Epithelial cell of esophagus (primary cell): ENCODE measurements at places on chromosomes 7 and 10.

- no peak for DNase-seq
Measured at GRCh38 chr10:71694039-71694501, 25.5 kb downstream of the C10orf105 start.

DNA sequence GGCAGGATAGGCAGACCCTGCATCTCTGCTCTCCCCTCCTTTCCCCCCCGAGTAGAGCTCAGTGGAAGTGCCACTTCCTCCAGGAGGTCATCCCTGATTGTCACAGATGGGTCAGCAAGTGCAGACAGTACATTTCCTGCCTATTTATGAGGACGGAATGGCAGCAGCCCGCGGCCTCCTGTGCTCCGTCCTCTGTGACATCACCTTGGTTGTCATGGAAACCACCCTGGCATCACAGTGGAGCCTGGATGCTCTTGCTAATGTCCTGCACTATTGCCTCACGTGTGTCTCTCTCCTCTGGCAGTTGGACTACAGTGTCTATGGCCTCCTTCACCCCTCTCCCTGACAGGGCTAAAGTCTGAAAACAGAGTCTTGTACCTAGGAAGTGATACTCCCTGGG lies 148.6 kb downstream of the SH3PXD2A start:
- DNase-seq: no peak

GRCh38 chr10:107553470-107553869 lies 389.0 kb upstream of the SORCS1 start:
- DNase-seq: no peak

DNA sequence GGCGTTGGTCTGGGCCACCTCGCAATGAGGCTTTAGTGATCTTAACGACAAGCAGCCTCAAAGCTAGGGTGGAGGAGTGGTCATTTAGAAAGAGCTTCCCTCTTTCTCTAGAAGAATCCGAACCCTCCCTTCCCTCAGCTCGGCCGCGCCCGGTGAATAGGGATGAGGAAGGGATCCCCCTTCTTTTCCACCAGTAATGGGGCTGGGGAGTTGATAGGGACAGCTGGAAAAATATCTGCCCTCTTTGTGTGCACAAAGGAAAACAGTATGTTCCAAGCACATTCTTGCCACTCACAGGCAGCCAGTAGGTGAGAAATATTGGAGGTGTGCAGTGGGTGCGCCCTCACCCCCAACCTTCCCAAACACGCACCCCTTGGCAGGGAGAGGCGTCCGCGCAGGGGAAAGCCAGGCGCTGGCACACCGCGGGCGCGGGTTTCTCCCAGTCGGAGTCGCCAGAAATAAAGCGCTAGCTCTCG lies 6.5 kb downstream of the DLX5 start:
- DNase-seq: no peak

DNA sequence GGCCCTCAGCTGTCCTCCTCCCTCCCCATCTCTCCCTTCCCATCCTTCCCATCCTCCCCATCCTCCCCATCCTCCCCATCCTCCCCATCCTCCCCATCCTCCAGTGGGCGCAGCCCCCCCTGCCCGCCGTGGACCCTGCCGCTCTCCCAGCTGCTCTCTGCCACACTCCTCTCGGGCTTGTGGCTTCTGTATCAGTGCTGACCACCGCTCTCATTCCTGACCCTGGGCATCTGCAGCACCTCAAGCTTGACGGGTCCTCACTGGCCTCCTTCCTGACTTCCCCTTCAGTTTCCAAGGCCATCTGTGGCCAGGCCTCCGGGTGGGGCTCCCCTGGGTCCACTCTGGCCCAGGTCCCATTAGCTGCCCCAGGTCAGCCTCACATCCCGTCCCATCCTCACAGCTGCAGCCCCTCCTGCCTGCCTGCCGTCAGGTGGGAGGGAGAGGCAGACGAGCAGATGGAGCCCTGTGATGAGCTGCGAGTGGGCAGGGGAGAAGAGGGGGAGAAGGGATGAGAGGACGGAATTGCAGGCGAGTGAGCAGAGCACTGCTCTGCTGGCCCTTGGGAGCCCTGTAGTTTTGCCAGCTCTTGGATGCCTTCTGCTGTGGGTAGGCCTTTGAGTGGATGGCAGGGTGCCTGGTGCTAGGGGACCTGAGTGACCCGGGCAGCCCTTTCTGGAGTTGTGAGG lies 35.7 kb downstream of the LHPP start:
- DNase-seq: no peak

DNA sequence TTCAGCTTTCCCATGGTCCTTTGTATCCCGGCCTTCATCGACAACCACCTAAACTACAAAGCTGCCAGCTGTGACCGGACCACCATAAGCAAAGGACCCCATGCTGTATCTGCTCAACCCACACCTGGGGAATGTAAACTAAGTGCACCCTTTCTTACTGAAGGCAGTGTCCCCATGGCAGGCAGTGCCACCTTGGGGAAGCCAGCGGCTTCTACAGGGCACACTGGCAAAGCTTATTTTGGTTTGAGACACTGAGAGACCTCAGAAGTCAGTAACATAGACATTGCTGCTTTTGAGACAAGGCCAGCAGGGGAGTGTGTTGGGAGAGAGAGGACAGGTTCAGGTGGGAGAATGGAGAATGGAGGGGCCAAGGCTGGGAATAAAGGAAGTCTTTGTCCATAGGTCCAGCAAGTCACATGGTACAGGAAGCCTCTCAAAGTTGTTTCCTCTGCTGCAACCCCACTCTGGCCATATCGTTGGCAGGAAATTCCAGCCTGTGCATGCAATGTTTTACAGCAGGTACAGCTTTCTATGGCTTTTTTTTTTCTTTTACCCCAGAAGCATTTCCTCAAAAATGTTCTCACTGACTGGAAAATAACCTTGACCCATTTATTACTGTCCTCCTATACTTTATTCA lies 85.9 kb upstream of the NPVF start:
- DNase-seq: no peak

DNA sequence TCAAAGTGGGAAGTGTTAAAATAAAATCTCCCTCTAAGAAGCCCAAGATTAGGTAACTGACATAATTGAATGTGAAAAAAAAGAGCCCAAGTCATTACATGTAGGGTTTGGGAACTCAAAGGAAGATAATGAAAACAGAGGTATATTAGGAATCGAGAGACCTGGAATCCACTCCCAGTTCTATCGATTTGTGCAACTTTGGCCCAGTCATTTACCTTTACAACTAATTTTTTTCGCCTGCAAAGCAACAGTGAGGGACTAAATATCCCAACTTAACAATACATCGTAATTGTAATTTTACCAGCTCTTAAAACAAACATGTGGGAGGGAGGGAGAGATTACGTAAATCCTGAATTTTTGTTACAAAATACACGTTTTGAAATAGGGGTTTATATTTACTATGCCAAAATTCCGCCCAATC lies 1.4 kb downstream of the MINDY3 start:
- no peak for DNase-seq

DNA sequence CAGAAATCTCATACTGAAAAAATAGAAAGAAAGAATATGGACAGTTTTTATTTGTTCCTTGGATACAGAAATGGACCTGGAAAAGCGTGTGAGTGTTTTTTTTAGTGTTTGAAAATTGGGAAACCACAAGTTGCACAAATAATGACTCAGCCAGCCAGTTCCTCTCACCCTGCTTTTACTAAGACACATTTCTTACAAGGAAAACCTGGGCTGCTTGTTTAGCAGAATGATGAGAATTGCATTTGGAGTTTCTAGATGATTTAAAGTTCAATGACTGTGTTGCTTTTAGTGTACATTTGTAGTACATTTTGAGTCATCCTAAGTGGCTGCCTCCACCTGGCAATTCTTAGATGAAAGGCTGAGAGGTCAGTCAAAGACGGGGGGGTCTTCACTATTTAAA lies 218.7 kb downstream of the ABCA13 start:
- peak; percentile 93 for DNase-seq

DNA sequence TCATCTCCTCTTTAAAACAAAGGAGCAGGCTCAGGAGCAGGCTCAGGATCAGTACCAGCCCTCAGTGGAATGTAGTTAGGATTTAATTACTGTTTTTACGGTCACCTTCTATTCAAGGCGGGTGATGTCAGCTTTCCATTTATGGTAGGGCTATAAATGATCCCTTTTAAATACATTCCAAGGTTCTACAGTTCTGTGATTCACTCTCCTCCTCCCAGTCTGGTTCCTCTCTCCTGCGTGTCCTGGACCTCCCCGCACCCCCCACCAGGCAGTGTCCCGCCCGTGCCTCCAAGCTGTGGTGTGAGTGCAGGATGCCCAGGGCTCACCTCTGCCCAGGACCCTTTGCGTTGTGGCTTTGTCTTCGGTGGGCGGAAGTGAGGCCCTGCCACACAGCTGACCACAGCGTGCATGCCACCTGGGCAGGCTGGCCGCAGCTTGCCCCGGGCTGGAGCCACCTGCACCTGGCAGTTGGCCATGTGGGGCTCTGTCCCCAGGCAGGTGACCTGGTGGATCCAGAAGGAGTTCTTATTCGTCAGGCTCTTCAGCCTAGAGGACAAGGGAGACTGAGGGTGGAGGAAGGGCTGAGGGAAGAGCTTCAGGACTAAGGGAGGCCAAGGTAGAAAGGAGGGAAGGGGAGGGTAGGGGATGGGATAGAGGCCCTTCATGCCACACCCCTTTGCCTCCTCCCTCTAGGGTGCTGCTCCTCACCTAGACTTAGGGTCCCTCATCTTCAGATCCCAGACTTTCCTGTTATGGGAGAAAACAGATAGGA lies 9.1 kb downstream of the LOXL4 start:
- no peak for DNase-seq
